GM12878 (cell line): ENCODE measurements at places on chromosomes 3 and 15. TPM values are rescaled to one million over a fixed set of nuclear protein-coding genes. Genes with fewer than 3 reads are reported as not detected.

DNA sequence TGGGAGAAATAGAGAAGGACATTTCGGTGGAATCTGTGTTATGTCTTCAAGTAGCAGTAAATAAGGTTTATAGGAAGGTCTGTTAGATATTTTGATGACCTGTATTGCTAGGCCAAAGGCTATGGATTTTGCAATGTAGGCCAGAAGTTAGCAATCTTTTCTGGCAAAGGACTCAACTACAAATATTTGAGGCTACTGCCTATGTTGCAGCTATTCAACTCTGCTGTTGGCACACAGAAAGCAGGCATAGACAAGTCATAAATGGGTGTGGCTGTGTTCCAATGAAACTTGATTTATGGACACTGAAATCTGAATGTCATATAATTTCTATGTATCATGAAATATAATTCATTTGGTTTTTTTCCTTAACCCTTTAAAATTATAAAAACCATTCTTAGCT lies 438.7 kb upstream of the C2CD4B start:
- no peaks in the 10 kb centered on the region for H3K4me1 ChIP-seq
- H3K36me3 ChIP-seq = no peaks in the 10 kb centered on the region
- no peaks in the 10 kb centered on the region; the same call in 1 of the 2 replicates for H3K27me3 ChIP-seq
- no peak overlapping the region for H3K27ac ChIP-seq
- H3K4me3 ChIP-seq = no peak overlapping the region

DNA sequence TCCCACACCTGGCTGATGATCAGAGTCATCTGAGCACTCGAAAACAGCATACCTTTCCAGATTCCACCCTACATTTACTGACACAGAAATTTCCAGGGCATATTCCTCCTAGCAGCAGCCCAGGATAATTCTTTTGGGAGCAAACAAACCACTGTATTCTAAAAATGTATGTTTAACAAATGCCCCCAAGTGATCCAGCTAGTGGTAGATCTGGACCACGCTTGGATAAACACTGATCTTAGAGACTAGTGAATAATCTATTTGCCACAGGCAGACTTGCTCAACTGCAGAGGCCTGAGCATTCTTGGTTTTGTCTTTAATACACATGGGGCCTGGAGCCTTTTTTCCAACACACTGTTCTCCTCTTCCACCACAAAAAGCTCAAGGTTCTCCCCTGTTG lies 89.6 kb downstream of the TM4SF4 start:
- no peak for DNase-seq
- H3K36me3 ChIP-seq = no peaks in the 10 kb centered on the region
- no peak overlapping the region for H3K4me3 ChIP-seq
- no peaks in the 10 kb centered on the region for H3K4me1 ChIP-seq
- no peak overlapping the region for H3K27ac ChIP-seq
- H3K27me3 ChIP-seq = no peaks in the 10 kb centered on the region

GRCh38 chr3:161069511-161070251 lies 35.5 kb downstream of the B3GALNT1 start:
- peak overlapping the region; percentile 22; the same call in 1 of the 2 replicates for H3K27ac ChIP-seq
- no peaks in the 10 kb centered on the region for H3K27me3 ChIP-seq
- no peak overlapping the region for H3K4me3 ChIP-seq

GRCh38 chr3:45003406-45003805 lies 22.7 kb upstream of the CLEC3B start:
- peaks cover 42% of the 10 kb centered on the region for H3K36me3 ChIP-seq
- no peak overlapping the region for H3K4me3 ChIP-seq
- DNase-seq = no peak
- no peaks in the 10 kb centered on the region for H3K27me3 ChIP-seq
- H3K4me1 ChIP-seq = no peaks in the 10 kb centered on the region

- no peaks in the 10 kb centered on the region for H3K36me3 ChIP-seq
- no peaks in the 10 kb centered on the region for H3K27me3 ChIP-seq
- H3K4me3 ChIP-seq = no peak overlapping the region
- H3K4me1 ChIP-seq = no peaks in the 10 kb centered on the region
- H3K27ac ChIP-seq = no peak overlapping the region
- DNase-seq = no peak
Measured at GRCh38 chr3:139524841-139525636, 14.5 kb downstream of the RBP1 start.

DNA sequence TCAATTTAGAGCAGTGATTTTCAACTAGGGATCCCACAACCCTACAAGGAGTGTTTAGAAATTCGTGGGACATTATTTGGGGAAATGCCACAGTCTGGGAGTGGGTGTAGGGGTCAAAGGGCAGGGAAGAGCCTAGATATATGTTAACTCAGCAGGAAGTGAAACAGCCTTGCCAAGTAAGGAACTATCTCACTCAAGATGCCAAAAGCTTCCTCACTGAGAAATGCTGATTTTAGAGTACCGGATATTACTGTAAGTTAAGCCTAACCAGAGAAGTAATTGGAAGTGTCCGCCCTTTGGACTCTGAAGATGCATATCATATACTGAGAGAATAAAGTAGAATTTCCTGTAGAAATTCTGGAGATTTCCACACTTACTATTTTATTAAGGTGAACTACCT lies 158.6 kb downstream of the BBX start:
- no peak for DNase-seq
- H3K4me3 ChIP-seq = no peak overlapping the region
- no peak overlapping the region for H3K27ac ChIP-seq
- no peaks in the 10 kb centered on the region for H3K27me3 ChIP-seq
- H3K36me3 ChIP-seq = no peaks in the 10 kb centered on the region
- H3K4me1 ChIP-seq = peaks cover 5% of the 10 kb centered on the region; the same call in 1 of the 2 replicates

- no peak overlapping the region for H3K4me3 ChIP-seq
- DNase-seq = no peak
- H3K27ac ChIP-seq = no peak overlapping the region
- H3K4me1 ChIP-seq = no peaks in the 10 kb centered on the region
Measured at GRCh38 chr3:117842086-117842485, 1132.5 kb downstream of the TUSC7 start.

- H3K4me3 ChIP-seq = no peak overlapping the region
- H3K27ac ChIP-seq = peak overlapping the region; percentile 85
- peak; percentile 96 for DNase-seq
Measured at GRCh38 chr15:84736375-84736774, 12.0 kb upstream of the ZNF592 start.

- H3K27ac ChIP-seq = no peak overlapping the region
- no peaks in the 10 kb centered on the region for H3K4me1 ChIP-seq
- peaks cover 16% of the 10 kb centered on the region for H3K27me3 ChIP-seq
- no peaks in the 10 kb centered on the region for H3K36me3 ChIP-seq
- DNase-seq = no peak
- no peak overlapping the region for H3K4me3 ChIP-seq
Measured at GRCh38 chr3:184227481-184227935, 1.9 kb upstream of the VWA5B2 start.

DNA sequence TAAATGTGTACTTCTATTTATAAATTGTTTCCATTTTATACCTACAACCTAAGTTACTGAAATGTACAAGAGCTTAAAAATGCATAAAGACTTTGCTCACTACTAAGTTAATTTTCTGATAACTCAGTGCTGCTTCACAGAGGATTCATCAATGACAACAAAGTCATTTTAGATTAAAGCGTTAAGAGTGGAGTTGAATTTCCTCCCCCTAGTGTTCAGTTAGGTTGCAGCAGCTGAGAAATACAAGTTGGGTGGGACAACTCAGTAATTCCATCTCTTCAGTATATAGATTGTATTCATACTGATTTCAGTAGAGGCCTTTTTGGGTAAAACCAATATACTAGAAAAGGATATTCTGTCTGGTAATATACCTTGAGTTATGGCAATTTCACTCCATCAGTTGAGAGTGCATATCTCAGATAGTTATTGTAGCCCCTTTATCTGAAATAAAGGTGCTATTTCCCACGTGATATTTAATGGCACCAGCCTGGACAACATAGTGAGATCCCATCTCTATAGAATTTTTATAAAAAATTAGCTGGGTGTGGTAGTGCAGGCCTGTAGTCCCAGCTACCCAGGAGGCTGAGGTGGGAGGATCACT lies 6.9 kb upstream of the RPL35A start:
- H3K27ac ChIP-seq = no peak overlapping the region
- H3K36me3 ChIP-seq = no peaks in the 10 kb centered on the region
- H3K27me3 ChIP-seq = no peaks in the 10 kb centered on the region

DNA sequence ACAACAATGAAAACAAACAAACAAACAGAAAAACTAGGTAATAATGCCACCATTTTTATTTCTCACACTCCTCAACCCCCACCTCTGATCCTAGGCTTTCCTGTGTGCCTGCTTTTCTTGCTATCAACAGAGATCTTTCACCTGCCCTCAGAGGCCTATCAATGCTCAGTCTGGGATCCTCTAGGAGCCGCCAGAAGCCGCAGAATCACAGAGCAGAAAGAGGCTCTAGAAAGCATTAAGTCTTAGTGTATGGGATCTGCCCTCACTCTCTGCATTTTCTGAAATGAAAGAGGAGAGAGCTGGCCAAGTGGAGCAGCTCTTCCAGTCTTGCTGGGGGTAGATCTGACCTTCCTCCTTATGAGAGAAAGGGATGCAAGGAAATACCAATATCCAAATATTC lies 306.8 kb downstream of the TUSC7 start:
- peaks cover 7% of the 10 kb centered on the region for H3K4me1 ChIP-seq
- no peak overlapping the region for H3K4me3 ChIP-seq
- no peaks in the 10 kb centered on the region for H3K27me3 ChIP-seq
- no peak for DNase-seq

DNA sequence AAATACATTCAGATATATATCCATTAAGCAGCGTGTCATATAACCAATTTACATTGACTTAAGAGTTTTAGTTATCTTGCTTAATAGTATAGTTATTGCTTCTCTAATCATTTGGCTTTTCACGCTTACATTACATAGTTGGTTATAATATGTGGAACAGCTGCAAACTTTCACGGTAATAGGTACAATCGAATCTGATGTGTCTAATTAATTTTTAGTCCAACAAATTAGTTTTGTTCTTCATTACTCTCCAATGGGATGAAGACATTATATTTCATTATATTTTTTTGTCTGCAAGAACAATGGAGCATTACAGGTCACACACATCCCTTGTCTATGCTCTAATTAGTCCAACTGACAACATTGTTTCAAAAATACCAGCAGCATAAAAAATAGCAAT lies 546.3 kb downstream of the ROBO2 start:
- H3K4me3 ChIP-seq = no peak overlapping the region
- H3K4me1 ChIP-seq = no peaks in the 10 kb centered on the region
- DNase-seq = no peak
- no peaks in the 10 kb centered on the region for H3K36me3 ChIP-seq

- DNase-seq = no peak
- H3K27ac ChIP-seq = no peak overlapping the region
- H3K4me3 ChIP-seq = no peak overlapping the region
- peaks cover 9% of the 10 kb centered on the region; the same call in 1 of the 2 replicates for H3K36me3 ChIP-seq
- H3K4me1 ChIP-seq = peaks cover 32% of the 10 kb centered on the region
Measured at GRCh38 chr15:67127965-67128364, 62.6 kb downstream of the SMAD3 start.

Gene SV2B
- 1.3 and 1.5 TPM in 2 replicates for polyA plus RNA-seq

Gene THSD4
- polyA plus RNA-seq = 0.01 TPM in 1 of 2 replicates, not detected in the other

Gene UBAP1L
- 0.36 and 0.72 TPM in 2 replicates for polyA plus RNA-seq

Gene NEIL1
- polyA plus RNA-seq = 1.2 and 1.4 TPM in 2 replicates

Gene TM4SF4
- polyA plus RNA-seq = not detected in 2 replicates

Gene NR1I2
- polyA plus RNA-seq = 0.28 and 0.47 TPM in 2 replicates

Gene SAMMSON
- polyA plus RNA-seq = not detected in 2 replicates
